ENCODE measurements at places on chromosomes 2 and 18.

GRCh38 chr18:38198956-38199355 is 633.4 kb upstream of the CELF4 start:
- no peak for DNase-seq

GRCh38 chr2:230908595-230909191 is 16.3 kb downstream of the GPR55 start:
- DNase-seq = peak; percentile 69

GRCh38 chr18:29307231-29307630 is 1130.3 kb upstream of the CDH2 start:
- DNase-seq = no peak

DNA sequence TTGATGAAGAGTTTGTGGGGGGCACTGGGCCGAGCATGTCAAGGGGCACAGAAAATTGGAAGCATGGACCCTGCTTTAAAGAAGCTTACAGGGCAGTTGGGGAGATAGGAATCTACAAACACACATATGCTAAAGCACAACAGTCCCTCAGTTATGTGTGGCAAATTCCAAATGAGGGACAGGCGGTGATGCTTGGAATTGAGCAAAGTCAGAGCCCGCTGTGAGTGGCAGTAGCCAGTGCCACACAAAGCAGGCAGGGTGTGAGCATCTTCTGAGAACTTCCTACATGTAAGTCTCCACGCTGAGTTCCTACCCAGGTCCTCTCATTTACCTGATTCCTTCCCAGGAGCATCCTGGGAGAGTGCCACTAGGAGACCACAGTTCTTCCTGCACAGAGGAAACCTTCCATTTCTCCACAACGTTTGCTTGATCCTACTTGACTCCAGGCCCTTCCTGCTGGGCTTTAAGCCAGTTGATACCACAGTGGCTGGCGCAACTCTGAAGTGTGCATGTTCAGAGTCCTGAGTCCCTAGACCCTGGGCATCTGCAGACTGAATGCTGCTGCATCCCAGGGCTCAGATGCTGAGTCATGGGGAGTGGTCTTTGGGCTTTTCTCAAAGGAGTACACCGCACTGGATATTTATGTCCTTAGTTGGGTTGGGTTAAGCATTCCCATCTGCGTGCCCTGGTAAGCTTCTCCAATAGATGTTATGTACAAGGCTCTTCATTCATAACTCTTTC is 287.3 kb upstream of the REV1 start:
- DNase-seq = peak; percentile 20

DNA sequence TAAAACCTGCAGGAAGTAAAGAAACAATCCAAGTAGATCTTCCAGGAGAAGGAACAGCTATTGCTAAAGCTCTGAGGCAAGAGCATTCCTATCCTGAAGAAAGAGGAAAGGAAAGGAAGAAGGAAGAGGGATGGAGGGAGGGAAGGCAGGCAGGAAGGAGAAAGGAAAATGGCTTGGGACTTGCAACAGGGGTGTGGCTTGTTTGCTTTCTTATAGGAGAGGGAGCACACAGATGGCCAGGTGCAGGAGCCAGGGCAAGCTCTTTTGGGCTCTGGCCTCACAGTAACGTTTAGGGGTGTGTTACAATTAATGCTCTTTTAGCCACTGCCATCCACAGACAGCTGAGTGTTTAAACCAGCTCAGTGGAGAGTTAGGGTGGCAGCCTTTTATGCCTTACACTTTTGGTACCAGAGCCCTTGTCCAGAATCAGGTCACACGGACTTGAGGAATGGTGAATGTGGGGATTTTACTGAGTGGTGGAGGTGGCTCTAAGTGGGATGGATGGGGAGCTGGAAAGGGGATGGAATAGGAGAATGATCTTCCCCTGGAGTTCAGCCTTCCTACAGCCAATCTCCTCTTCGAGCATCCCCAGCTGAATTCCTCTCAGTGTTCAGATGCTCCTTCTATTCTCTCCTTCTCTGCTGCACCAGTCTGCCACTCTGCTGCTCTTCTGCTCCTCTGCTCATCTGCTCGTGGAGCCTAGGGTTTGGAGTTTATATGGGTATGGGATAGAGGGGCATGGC is 108.7 kb upstream of the SLC39A10 start:
- no peak for DNase-seq

GRCh38 chr2:101574622-101575021 is 99.7 kb upstream of the RFX8 start:
- no peak for DNase-seq

- DNase-seq = no peak
Measured at GRCh38 chr2:113070606-113070975, 2.8 kb downstream of the IL1F10 start.

DNA sequence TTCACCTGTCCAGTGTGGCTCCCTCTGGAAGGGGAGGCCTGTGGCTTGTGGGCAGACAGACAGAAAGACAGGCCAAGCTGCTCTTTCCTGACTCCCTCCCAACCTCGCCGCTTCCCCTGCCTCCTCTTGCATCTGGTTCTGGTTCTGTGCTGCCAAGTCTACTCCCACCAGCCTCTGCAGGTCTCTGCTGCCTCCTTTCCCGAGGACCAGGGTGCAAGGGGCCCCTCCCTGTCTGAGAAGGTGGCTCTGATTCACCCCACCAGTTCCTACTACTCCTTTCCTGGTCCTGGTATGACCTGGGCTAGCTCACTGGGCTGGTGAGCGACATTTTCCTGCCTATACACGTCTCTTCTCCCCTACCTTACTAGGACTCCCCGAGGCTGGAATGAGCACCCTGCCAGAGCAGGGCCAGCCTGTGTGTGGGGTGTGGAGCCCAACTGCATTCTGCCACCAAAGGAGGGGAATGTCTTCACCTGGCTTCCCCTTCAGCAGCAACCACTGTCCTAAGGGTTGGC is 238.5 kb downstream of the CELF4 start:
- no peak for DNase-seq

DNA sequence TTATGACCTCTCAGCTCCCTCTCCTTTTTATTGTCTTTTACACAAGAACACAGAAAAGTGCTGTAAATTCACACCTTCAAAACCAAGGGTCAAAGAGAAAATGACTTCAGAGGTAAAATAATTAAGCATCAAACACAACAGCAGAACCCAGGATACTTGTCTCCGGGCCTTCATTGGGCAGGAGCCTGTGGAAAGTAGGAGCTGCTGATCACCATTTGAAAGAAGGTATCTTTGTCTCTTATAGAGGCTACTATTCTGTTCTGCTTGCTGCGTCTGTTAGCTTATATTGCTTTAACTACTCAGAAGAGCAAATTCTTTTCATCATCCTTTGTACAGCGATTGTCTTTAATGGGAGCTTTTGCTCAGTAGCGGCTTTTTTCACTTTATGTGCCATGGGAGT is 261.1 kb downstream of the PTGR3 start:
- no peak for DNase-seq

GRCh38 chr2:152566728-152567069 is 150.6 kb downstream of the PRPF40A start:
- peak; percentile 55 for DNase-seq

GRCh38 chr2:38419499-38419898 is 42.4 kb upstream of the ATL2 start:
- no peak for DNase-seq

- DNase-seq = no peak
Measured at GRCh38 chr2:225122583-225123486, 80.6 kb upstream of the DOCK10 start.

- DNase-seq = no peak
Measured at GRCh38 chr2:134334542-134335353, 80.9 kb downstream of the MGAT5 start.

GRCh38 chr18:46660957-46661749 is 4.1 kb upstream of the LOXHD1 start:
- DNase-seq = peak; percentile 14

GRCh38 chr2:237874585-237875161 is 15.2 kb downstream of the RAMP1 start:
- peak; percentile 72 for DNase-seq

- no peak for DNase-seq
Measured at GRCh38 chr2:219810895-219811294, 183.5 kb downstream of the SLC4A3 start.

GRCh38 chr2:3171564-3172264 is 205.9 kb downstream of the EIPR1 start:
- DNase-seq = no peak

DNA sequence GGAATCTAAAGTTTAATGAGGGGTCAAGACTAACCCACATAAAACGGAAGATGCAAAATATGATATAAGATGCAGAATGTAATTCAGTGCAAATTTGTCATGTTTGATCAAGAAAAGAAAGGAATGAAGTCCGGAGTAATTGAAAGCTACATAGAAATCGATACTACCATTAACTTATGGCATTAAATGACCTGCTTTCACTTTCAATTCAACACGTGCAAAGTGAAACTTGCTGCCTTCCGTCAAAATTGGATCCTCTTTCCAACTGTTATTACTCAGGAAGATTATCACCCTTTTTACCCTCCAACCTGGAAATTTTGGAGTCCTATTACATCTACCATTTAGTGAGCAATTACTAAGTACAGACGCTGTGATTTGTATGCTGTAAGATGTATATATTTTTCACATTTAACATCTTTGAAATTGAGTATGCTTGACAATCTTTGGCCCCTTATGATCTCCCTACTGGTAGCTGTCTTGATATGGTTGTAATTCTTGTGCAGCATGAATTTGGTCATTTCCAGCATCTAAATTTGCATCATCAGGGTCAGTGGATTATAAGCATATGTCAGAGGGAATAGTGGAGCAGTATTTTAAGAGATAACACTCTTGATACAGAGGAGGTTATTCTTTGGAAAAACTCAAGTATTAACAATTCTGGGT is 18.6 kb downstream of the UNC80 start:
- no peak for DNase-seq

GRCh38 chr2:241490825-241491506 is 17.4 kb downstream of the STK25 start:
- DNase-seq = no peak

GRCh38 chr2:59935005-59935404 is 618.4 kb downstream of the BCL11A start:
- no peak for DNase-seq

GRCh38 chr18:38695559-38696280 is 1130.1 kb upstream of the CELF4 start:
- peak; percentile 1 for DNase-seq

DNA sequence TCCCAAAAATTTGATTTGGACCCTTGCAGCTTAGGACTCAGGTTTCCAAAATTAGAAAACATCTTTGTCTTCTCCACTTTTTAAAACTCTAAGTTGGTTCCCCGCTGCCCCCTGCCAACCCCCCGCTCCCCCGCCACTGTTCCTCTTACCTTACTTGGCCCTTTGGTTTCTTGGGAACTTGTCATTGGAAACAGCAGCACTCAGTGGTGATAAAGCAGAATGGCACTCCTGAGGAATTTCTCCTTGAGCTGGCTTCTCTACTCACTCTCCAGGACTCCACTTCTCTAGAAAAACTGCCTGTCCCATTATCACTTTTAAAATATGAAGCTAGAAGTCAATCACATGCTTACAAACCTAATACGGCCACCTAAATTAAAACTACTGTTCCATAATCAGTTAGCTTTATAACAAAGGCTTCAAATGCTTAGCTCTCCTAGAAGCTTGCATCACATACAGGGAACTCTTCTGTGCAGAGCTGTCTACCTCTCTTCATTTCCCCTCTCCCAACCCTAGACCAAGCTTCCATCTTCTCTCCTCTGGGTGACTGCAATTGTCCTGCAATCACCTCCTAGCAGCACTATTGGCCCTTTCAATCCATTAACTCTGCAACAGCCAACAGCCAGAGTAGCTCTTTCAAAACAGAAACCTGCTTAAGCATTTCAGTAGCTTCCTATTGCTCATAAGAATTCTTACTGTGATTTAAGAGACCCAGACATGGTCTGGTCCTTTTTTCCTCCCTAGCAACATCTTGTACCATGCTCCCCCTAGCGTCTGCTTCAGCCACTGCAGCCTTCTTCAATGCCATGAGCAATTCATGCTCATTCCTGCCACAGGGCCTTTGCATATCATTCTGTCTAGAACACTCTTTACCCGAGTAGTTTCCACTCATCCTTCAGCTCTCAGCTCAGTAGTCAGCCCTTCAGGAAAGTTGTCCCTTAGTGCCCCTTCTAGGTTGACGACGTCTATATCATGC is 15.2 kb upstream of the PLEKHM3 start:
- DNase-seq = peak; percentile 61

DNA sequence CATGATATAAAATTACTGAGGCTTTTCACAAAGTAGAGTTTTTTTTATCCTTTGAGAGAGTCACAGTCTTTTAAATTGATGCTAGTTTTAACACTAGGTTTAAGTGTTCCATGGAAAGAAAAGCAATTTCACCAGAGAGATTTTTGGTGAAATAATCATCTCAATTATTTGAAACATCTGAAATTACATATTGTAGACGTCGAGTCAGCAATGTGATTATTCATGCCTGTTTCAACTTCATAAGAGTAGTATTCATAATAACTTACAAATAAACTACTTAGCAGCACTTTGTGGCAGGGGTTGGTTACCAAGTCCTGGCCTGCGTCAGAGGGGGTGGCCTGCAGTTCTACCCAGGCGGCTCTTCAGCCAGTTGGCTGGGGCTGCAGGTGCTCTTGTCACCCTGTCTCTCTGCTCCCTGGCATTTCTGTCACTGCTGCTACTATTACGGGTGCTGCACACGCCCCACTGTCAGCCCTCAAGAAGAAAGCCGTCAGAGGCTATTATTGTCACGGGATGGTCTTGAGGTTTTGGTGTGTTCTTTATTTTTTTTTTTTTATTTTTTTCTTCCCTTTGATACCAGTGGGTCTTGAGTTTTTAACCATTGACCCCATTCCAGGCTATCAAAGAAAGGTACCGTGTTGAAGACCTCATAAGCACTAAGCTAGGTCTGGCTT is 50.4 kb downstream of the MALT1 start:
- peak; percentile 17 for DNase-seq

- DNase-seq = no peak
Measured at GRCh38 chr2:236819275-236820002, 249.8 kb downstream of the ACKR3 start.

DNA sequence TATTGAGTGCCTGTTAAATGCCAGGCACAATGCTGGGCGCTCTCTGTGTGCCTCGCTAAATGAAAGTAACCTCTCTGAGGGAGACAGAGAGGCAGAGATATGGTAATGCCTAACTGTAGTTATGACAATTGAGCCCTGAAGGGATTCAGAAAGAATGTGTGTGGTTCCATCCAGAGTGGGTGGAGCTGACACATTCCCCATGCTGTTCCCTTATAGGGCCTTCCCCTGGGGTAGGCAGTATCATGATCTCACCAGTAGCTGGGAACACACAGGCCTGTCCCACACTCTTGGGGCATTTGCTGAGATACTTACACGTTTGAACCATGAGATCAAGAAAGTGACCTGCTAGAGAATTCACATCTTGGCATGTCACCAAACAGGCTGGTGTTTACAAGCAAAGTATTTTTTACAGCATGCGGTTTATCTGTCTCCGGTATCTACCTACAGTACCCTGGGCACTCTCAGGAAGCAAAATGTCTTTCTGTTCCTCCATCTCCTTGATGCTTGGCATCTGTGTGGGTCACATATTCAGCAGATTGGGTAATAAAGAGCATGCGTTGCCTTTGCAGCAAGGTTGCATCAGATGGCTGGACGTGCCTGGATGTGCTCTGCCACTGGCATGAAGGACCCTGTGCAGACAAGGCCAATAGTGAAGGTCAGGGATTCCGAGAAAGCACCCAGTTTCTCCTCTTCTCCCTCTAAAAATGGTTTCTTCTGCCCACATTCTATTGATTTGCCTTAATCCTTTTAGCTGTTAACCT is 9.4 kb downstream of the CTIF start:
- peak; percentile 85 for DNase-seq

All from astrocyte (in vitro differentiated cells and primary cell).